Activated effector memory CD4-positive, alpha-beta T cell treated with anti-CD3 and anti-CD28 coated beads, Interleukin-2, amount 50 U/mL, for 16 hours (primary cell): ENCODE measurements at places on chromosomes 6 and 20.

DNA sequence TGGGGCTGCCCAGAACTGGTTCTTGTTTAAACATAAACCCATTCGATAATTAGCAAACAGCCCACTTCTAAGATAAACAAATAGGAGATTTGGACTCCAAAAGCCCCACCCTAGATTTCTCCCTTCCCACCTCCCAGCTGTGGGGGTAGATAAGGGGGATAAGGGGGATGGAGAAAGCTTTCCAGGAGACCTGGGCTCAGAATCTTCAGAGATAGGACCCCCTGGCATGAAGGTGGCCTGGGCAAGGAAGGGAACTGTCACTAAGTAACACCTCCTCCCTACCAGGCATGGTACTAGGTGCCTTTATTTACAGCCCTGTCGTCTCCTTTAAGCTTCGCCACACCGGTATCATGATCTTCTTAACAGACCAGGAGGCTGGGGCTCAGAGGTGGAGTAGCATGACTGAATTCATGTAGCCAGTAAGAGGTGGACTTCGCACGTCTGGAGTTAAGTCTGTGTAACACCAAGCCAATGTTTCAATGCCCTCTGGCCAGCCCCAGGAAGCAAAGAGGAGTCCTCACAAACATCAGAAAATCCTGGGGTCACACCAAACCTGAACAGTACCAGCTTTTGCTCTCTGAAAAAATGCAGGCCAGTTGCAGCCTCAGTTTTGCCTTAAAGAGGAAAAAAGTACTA lies 4.6 kb downstream of the SDC4 start:
- no peak for DNase-seq

DNA sequence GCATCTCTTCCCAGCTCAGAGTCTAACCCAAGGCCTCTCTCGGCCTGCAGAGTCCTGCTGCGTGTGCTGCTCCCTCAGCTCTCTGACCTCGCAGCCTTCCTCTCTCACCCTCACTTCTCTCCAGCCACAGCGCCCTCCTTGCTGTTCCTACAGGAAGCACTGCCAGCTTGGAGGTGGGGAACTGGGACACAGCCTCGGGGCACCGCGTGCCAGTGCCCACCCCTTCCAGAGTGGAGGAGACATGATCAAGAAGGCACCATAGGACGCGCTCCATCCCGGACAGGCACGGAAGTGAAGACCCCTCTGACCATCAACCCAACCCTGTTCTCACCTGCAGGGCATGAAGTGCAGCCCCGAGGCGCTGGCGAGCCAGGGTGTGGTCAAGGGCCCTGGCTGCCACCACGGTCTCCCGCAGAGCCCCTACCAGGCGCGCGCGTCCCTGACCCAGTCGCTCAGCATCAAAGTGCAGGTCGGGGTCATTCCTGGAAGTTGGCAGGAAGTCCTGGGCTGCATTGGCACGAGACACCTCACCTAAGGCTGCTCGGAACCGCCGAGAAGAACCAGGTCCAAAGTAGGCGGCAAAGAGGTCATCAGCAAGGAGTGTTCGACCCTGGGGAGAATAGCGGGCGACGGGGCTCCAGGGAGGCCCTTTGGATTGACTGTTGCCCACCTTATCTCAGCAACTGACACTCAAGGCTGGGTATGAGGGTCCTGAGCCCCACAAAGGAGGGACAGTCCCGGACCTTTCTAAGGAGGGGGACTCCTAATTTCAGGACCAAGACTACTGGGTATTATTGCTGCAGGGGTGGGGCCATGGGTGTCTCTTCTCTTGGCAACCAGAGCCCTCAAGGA lies 1.3 kb downstream of the VWA7 start:
- DNase-seq, result no peak

DNA sequence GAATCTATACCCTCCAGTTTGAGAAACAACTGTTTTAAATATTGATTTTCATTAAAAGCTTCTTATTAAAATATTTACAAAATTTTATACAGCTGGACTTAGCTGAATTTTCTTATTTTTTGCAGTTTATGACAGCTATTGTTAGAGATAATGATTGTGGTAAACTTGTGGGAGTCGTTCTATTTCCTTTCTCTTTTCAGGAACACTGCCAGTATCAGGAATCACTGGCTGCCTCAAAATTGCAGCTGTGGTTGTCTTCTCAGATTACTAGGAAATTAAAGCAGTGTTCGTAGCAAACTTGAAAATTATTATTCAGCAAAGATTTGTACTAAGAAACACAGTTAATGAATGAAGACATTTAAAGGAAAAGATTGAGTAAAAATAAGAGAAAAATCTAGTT lies 311.0 kb downstream of the CENPW start:
- no peak for DNase-seq

DNA sequence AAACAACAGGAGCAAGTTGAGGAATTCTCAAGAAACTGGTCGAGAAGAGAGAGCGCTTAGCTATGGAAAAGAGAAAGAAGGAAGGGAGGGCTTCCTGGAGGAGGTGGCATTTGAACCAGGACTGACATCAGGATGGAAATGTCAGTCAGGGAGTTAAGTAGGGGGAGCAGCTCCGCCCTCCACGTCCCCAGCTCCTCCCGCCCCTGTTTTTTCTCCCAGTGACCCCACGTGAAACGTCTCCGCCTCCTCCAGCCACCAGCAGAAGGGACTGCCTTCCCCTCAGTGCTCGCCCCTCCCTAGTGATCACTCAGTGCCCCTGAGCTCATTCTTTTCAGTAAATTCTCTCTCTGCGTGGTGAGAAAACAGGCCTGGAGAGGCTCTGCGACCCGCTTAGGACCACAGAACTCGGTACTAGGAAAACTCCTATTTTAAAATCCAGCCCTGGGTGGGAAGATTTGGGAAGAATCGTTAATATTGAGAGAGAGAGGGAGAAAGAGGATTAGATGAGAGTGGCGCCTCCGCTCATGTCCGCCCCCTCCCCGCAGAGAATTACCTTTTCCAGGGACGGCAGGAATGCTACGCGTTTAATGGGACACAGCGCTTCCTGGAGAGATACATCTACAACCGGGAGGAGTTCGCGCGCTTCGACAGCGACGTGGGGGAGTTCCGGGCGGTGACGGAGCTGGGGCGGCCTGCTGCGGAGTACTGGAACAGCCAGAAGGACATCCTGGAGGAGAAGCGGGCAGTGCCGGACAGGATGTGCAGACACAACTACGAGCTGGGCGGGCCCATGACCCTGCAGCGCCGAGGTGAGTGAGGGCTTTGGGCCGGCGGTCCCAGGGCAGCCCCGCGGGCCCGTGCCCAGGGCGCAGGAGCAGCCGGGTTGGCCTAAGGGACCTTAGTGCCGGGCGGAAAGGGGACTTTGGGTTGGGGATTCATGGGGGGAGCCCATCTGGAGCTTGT lies 4.6 kb downstream of the HLA-DPB1 start:
- DNase-seq, result no peak

DNA sequence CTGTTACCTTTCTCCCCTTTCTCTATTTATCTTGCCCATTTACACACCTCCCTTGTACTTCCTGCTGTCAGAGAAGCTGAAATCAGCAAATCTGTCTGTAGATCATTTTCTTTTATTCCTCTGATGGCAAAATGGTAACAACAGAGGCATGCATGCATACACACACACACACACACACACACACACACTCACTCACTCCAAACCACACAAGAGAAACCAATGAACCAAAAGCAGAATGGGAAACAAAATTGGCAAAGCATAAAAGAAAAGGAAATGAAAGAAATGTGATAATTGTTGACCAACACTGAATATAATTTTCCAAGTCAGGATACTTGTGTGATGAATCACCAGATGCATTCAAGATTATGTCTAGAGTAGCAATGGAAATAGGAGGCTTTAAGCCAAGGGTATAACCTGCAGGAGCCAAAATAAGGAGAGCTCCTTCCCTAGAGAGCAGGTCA lies 172.4 kb downstream of the PLCB4 start:
- DNase-seq, result no peak
